ENCODE measurements at places on chromosomes 11 and 22.

DNA sequence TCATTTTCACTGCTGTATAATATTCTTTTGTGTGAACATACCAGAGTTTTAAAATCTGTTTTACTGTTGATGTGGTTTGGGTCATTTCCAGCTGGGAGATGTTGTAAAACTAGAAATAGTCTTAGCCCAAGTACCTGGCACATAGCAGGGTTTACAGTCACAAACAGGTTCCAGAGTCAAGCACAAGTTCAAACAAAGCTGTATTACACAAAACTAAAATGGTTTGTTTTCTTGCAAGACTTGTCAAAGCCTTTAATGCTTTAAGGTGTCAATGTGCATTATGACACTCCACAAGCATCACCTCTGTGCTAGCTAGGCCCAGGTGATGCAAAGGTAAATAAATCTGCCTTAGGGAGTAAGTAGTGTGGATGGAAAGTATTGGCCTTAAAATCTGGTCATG, 379.1 kb downstream of the MN1 start:
- DNase-seq = no peak

GRCh38 chr11:122717264-122717867, 61.8 kb downstream of the UBASH3B start:
- DNase-seq = no peak

GRCh38 chr11:57481915-57482781, 21.8 kb downstream of the RTN4RL2 start:
- DNase-seq = no peak

- DNase-seq = no peak
These were observed 15.4 kb downstream of the RSPH14 start for GRCh38 chr22:23126165-23127054.

GRCh38 chr22:39234867-39235687, 9.7 kb downstream of the PDGFB start:
- no peak for DNase-seq

- no peak for DNase-seq
These were observed 22.0 kb downstream of the BDNF start for GRCh38 chr11:27678242-27678641.

- no peak for DNase-seq
These were observed 68.0 kb downstream of the GAB2 start for GRCh38 chr11:78349624-78350023.

DNA sequence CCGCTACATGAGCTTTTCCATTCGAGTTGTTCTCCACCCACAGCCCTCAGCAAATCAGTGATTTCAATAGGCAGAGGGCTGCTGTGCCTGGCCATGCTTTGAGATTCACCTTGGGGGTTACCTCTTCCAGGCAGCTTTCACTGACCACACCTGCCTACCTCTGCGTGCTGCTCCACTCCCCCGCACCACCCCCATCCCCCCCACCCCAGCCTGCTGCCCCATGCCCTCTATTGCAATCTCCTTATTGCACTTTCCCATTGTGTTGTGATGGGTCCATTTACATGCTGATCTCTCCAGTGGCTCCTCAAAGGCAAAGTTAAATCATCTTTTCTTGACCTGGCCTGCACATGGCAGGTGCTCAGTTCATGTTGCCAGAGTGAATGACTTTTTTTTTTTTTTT, 18.0 kb upstream of the POLA2 start:
- DNase-seq = no peak

DNA sequence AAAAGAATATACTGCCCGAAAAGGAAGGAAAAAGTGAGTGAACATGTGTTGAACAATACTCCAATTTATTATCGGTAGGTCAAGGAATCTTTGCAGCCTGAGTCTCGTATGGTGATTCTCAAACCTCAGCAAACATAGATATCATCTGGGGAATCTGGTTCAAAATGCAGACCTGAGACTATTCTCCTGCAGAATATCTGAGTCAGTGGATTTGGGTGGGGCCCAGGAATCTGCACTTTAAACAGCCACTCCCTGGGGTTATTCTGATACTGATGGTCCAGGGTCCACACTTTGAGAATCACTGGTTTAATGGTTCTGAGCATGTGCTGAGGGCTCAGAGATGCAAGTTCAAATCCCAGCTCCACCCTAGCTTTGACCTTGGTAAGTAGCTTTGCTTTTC, 53.6 kb upstream of the GRK3 start:
- no peak for DNase-seq

- no peak for DNase-seq
These were observed 5.5 kb upstream of the SLCO2B1 start for GRCh38 chr11:75145196-75145971.

DNA sequence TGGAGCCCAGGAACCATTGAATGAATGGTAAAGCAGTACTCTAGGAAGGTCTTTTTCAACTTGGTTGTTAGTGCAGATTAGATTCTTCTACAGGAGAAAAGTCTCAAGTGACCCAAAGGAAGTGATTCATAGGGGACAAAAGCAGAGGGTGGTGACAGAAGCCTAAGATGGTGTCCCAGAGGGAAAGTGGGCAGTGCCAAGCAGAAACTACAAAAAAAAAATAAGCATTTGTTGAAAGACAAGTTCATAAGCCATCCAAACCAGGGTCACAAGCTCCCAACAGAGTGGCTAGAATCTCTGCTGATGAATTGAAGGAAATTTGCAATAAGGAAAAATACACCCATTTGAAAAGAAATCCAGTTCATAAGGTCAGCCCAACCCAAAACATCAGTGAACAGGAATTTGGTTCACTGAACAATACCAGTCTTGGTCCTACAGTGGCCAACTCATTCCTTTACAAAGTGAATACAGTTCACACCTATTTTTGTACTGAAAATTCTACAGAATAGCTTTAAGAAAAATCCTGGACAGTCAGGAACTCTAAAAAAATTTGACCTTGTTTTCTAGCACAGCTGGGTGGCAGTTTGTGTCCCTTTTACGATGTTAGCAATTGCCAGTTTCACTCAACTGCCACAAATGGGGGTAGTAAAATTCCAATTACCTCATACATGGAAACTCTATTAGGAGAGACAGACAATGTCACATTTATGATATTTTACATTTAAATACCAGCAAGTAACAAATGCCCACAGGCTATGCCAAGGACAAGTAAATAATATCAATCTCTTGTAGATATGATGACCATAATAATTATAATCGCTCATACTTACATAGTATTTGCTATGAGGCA, 21.6 kb upstream of the NUP160 start:
- no peak for DNase-seq

GRCh38 chr11:17921659-17922415, 91.0 kb downstream of the SERGEF start:
- peak; percentile 35 for DNase-seq

DNA sequence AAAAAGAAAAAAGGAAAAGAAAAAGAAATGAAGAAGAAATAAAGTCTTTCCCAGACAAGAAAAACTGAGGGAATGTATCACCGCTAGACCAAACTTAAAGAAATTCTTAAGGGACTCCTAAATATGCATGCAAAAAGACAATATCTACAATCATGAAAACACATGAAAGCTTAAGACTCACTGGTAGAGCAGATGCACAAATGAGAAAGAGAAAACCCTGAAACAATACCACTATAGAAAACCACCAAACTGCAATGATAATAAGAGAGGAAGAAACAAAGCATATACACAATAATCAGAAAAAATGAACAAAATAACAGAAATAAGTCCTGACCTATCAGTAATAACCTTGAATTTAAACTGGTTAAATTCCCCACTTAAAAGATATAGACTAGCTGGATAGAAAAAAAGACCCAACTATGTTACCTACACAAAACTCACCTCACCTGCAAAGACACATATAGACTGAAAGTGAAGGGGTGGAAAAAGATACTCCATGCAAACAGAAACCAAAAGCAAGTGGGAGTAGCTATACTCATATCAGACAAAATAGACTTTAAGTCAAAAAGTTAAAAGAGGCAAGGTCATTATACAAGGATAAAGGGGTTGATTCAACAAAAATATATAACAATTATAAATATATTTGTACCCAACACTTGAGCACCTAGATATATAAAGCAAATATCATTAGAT, 61.3 kb upstream of the NARS2 start:
- no peak for DNase-seq

- DNase-seq = no peak
These were observed 2.4 kb downstream of the MYRF start for GRCh38 chr11:61754534-61755482.
